Stimulated activated CD4-positive, alpha-beta T cell treated with anti-CD3 and anti-CD28 coated beads, TNF-alpha, amount 100 ng/mL, for 24 hours (primary cell): ENCODE measurements at places on chromosomes 11 and 22.

DNA sequence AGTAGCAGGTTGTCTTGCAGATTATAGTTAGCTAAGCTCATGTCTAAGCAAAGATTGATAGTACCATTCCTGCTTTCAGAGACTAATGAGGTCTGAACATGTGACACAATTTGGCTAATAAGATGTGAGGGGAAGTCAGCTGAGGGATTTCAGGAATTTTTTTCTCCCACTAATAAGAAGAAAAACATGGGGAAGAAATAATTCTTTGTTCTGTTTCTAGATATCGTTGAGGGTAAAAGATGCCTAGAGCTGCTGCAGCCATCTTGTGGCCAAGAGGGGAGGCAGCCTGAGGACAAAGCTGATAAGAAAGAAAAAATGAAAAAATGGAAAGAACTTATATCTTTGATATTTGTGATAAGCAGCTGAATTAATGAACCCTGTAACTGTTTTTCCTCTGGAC, 1334.4 kb downstream of the LRRC4C start:
- DNase-seq: no peak

DNA sequence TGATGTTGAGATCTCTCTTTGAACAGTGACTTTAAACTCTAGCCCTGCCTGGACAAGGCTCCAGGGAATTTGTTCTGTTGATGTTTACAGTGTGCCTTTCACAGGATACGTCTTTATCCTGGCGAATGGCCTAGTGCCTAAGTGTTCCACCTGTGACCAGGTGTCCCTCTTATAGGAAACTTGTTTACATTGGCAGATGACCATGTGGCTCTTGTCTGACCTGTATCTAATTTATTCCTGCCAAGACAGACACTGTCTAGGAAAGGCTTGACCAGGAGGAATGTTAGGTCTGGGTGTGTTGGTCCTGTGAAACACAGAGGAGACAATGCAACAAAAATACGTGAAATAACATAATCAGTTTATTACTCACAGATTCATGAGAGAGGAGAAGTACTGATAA, 875.6 kb downstream of the METTL15 start:
- DNase-seq: no peak

DNA sequence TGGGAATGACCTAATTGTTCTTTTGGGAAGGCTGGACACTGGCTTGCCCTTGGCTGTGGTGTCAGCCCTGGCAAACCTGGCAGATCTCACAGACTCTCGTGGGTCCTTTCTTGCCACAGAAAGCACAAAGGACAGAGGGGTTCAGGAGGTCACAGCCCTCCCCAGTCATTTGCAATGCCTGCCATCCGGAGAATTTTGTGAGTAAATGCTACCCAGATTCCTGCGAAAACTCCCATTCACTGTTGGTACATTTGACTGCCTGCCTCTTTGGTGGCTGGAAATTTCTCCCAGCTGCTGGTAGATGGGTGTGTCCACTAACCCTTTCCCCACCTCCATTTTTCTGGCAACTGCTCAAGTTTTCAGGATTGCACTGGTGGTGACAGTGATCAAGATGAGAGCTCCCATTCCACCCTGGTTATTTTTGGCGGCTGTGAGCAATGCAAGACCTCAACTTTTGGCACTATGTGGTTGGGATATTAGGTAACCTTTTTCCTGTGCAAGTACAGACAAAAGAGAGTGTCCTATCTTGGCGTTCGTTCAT, 155.7 kb downstream of the NAV2 start:
- no peak for DNase-seq

- DNase-seq: no peak
These were observed 42.0 kb downstream of the MCHR1 start for GRCh38 chr22:40721266-40721665.

- DNase-seq: peak; percentile 10
These were observed 3.0 kb downstream of the YWHAH start for GRCh38 chr22:31947296-31947695.

DNA sequence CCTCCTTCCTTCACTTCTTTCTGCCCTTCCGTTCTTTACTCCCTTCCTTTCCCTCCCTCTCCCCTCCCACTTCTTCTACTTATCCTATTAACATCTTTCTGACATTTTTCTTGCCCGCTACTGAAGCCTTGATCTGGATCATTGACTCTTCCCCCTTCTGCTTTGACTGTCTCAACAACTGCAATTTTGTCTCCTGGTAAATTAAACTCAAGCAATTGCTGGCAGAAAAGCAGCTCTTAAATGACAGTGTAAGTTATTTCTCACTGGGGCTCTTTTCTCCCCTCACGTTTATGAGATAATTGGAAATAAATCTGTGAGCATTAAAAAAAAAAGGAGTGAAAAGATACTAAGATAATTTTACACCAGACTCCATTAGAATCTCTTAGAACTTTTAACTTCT, 120.0 kb downstream of the SLC17A6 start:
- no peak for DNase-seq

GRCh38 chr11:8283100-8283464, 19.4 kb upstream of the LMO1 start:
- no peak for DNase-seq

DNA sequence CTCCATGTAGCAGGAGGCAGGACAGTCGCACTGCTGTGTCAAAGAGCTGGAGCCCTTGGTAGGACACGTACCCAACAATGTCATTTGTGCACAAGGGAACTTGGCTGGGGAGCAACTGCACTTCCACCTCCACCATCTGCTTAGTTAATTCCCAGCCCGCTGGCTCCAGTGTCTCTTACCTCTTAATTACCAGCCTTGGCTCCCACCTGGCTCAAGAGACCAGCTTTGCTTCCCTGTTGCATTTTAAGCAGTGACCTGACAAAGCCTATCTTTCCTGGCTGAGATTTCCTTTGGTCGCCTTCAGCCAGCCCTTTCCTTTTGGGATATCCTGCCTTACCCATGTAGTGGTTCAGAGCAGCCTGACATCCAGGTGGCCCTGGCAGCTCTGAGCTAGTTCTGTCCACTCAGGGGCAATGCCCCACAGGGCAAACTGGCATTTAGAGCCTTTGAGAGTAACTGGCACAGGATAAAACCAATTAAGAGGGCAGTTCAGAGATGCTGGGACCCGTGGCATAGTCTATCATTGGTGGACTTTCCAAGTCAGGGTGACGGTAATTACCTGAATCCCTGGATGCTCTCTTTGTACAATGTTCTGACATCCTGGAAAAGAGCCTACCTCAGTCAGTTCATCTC, 212.6 kb upstream of the SORL1-AS1 start:
- DNase-seq: no peak

DNA sequence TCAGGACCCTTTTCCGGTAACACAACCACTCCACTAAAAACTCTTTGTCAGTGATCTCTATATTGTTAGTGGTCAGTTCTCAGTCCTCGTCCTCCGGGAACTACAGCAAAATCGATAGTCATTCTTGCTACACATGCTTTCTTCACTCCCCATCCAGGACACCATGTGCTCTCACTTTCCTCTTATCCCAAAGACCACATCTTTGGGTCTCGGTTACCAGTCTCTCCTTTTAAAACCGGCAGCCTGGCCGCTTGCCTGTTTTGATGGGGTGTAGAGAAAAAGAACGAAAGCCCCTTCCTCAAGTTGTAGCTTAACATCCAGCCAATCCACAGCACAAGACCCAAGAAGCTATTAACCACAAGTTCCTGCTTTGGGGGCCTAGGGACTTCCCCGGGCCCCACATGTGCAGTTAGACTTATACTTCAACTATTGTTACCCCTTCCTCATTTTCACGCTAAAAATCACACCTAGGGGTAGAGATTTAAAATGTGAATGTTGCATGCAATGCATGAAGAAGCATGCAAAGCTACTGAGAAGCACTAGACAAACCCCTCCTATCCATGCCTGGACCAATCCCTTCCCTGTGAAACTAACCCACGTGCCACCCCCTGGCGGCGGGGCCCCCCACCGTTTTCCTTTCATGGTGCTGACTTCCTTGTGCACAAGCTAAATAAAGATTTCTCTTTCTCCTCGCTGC, 1.5 kb upstream of the TOLLIP start:
- peak; percentile 52 for DNase-seq

GRCh38 chr11:46180736-46181135, 59.5 kb upstream of the PHF21A start:
- DNase-seq: no peak

DNA sequence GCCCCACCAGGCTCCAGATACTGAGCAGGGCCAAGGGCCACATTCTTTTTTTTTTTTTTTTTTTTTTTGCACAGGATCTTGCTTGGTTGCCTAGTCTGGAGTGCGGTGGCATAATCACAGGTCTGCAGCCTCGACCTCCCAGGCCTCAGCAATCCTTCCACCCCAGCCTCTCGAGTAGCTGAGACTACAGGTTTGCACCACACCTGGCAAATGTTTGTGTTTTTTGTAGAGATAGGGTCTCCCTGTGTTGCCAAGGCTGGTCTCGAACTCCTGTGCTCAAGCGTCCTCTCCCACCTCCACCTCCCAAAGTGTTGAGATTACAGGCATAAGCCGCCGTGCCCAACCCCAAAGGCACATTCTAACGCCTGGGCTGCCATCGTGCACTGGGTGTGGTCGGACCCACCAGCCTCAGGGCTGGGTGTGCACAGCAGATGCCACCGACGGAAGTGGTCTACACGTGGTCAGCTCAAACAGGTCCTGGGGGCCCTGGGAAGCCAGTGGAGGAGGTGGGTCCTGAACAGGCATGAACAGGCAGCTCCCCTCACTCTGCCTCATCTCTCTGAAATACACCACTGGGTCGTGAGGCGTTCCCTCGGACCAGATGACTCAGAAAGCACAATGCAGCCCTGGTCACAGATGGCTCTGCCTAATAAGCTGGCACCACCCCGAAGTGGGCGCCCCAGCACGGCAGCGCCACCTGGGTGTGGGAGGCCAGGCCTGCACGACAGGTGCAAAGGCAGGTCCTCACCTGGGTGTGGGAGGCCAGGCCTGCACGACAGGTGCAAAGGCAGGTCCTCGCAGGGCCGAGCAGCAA, 5.1 kb upstream of the B4GALNT4 start:
- DNase-seq: peak; percentile 51

GRCh38 chr11:57434640-57435546, 8.0 kb upstream of the SLC43A3 start:
- DNase-seq: no peak

DNA sequence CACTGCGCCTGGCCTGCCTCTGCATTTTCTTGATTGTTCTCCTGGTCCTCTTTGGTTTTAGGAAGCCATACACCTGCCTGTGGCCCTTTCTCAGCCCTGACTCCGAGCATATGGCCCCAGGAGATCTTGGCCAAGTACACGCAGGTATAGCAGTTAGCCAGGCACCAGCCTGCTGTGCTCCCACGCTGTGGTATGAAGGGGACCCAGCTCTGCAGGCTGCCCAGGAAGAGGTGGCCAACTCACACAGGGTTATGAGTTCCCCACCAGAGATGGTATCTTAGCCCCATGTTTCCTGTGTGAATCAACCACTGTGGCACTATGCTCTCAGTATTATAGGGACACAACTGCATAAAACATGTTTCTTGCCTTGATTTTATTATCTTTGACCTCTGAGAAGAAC, 31.1 kb downstream of the SGSM3 start:
- DNase-seq: peak; percentile 18

- no peak for DNase-seq
These were observed 144.9 kb downstream of the ARHGAP42 start for GRCh38 chr11:100831929-100832494.

GRCh38 chr11:132088551-132088950, 718.1 kb downstream of the NTM start:
- DNase-seq: no peak

DNA sequence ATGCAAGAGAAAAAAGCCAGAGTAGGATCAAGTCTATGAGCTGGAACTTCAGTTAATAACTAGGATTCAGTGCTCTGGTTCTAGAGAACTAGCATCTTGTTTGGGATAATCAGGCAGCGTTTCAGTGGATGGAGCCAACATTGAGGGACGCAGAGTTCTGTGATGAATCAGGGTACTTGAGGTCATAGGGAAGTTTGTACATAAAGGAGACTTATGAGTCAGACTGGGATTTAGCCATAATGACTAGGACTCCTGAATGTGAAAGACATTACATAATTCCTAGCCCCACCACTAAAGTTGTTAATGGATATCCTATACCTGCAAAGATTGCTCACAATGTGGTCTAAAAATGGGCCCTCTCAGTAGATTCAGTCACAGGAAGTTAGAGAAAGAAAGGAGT, 6.8 kb downstream of the SLN start:
- DNase-seq: no peak

- DNase-seq: no peak
These were observed 111.9 kb downstream of the EHF start for GRCh38 chr11:34732831-34733230.

GRCh38 chr11:103202048-103202651, 92.9 kb downstream of the DYNC2H1 start:
- DNase-seq: no peak

DNA sequence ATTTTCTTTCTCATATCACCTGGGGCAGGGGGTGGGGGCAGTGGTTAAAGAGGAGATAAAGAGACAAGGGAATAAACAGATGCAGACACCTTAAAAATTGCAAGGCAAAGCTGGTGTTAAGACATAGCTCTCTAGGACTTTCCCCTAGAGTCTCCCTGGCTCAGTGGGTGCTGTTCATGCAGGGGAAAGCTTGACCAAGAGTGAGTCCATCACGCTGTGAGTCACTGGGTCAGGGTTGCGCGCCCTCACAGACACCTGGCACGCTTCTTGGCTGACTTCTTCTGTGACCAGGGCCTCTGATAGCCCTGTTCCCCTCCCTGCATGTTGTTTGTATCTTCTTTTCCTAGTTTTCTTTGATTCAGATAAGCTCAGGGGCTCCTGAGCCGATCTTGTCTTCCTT, 31.9 kb downstream of the COMMD9 start:
- no peak for DNase-seq

- no peak for DNase-seq
These were observed 412.5 kb upstream of the DDI1 start for GRCh38 chr11:103623933-103624332.

DNA sequence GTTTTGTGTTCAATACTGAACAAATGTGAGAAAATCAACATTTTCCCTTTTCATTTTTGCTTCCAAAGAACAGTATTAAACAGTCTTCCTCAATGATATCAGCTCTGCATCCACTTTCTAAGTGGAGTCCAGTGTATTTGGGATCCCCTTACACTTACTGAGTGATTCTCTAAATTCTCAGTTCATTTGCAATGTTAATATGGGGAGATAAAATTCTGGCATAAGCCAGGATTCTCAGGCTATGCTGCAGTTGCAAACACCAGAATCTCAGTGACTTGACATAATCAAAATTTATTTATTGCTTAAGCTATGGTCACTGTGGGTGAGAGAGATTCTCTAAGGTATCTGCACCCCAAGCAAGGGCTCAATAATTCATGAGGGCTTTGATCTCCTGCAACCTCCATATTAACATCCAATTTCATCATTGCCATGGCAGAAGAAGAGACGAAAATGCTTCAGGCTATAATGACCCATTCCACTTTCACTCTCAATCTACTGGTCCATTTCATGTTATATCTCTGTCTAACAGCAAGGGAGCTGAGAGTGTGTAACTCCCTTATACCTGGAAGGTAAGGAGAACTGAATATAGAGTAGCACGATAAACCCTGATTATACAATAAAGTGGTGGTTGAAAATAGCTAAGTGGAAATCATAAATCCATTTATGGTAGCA, 64.1 kb upstream of the CARD18 start:
- DNase-seq: no peak
